ENCODE measurements at places on chromosomes 6 and 20.

- no peak for DNase-seq
Observed at GRCh38 chr6:38974389-38975151, 74.0 kb upstream of the GLP1R start.

GRCh38 chr20:10674684-10675449 is 1.1 kb upstream of the JAG1 start:
- peak; percentile 82 for DNase-seq

DNA sequence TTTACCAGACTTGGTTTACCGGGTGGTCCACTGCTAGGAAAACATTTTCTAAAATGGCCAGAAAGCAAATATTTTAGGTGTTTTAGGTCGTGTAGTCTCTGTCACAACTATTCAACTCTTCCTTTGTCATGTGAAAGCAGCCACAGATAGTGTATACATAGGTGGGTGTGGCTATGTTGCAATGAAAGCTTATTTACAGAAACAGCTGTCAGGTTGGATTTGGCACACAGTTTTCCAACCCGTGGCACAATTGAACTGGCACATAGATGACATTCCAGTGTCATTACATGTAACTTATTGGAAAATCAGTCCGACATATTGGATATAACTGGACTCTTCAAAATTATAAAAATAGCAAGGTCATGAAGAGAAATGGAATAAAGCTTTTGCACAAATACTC is 68.9 kb upstream of the KCNQ5 start:
- DNase-seq: no peak

GRCh38 chr6:55182016-55182650 is 7.8 kb downstream of the HCRTR2 start:
- no peak for DNase-seq

- no peak for DNase-seq
Observed at GRCh38 chr6:150142097-150142669, 661 bp upstream of the PPP1R14C start.

GRCh38 chr6:110874880-110875547 is 429 bp downstream of the AMD1 start:
- peak; percentile 36 for DNase-seq

- no peak for DNase-seq
Observed at GRCh38 chr6:41187924-41188886, 12.7 kb downstream of the TREML2 start.

Measured in germinal center (tissue), 1 donor.